ENCODE measurements at places on chromosomes 6 and 20.

GRCh38 chr6:19181211-19181610 lies 656.0 kb upstream of the ID4 start:
- DNase-seq = no peak

DNA sequence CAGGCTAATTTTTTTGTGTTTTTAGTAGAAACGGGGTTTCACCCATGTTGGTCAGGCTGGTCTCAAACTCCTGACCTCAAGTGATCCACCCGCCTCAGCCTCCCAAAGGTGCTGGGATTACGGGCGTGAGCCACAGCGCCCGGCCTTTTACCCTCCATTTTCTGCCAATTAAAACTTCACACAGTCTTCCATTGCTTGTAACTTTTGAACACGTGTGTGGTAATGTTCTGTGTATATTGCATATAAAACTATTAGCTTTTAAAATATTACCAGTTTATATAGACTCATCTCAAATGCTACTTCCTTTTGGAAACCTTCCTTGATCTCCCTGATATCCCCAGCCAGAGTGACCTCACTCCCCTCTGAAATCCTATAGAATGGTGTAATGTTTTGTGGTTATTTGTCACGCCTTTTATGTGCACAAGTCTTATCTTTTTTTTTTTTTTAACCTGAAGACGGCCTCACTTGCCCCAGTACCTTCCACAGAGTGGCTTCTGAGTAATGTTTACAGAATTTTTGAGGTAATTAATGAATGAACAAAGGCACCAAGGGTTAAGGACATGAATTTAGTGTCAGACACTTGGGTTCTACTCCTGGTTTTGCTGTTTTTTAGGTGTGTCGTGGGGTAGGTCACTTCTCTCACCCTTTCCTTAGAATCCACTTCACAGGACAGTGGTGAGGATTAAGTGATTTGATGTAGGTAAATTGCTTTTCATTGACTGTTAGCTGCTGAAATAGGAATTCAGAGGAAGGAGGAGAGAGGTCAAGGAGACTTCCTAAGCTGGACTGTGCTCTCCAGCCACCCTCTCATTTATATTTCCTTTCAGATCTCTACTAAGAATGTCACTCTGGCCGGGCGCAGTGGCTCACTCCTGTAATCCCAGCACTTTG lies 11.2 kb upstream of the MMP24 start:
- peak; percentile 95 for DNase-seq

DNA sequence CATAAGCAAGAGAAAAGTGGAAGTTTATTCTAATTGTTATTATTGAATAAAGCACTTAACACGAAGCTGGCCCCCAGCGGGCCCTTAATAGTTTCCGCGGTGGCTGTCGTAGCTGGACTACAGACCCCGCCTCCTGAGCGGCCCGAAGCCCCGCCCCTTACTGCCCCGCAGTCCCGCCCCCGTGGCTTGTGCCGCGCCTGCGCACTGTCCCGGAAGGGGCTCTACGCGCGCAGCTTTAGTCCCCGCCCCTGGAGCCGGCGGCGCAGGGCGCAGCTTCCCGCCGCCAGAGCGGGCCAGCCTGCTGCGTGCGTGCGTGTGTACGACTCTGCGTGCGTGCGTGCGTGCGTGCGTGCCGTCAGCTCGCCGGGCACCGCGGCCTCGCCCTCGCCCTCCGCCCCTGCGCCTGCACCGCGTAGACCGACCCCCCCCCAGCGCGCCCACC lies at the start of gene VAPB:
TSS of gene VAPB (plus strand) at position 348 of the 442 bp plus-strand sequence. CDS start 231 bp downstream, outside the sequence.
- DNase-seq = peak; percentile 80

DNA sequence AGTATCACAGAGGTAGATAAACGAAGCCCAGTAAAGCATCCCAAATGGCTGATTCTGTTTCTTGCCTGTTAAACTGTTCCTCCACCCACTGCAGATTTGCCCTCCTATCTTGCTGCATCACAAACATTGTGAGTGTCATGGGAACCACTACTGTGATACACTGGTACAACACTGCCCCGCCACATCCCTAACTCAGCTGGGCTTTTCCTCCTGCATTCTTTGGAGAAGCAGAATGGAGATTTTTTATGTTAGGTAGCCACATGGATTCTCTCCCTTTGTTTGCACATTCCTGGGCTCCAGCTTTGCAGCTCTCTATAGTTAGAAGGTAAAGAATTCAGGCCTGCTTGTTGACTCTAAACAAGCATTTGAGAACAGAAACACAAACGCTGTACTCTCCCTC lies 234.1 kb downstream of the TMEM242 start:
- DNase-seq = no peak

- peak; percentile 30 for DNase-seq
Measured at GRCh38 chr6:4055420-4056041, 23.4 kb downstream of the FAM217A start.

GRCh38 chr6:139753198-139753861 lies 378.9 kb upstream of the CITED2 start:
- no peak for DNase-seq

DNA sequence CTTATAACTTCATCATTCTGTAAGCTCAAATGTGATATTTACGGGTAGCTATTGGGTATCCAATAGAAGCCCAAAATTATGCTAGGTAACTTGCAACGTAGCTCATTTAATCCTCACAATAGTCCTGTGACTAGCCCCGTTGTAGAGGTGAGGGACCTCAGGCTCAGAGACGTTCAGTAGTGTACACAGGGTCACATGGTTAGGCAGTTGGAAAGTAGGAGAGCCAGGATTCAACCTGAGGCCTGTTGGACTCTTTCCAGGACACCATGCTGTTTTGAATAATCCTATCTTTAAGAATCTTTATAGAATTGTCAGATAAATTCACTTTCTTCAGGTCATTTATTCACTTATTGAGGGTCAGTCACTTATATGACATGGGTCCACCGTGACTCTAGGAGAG lies 9.2 kb upstream of the ELOVL2 start:
- no peak for DNase-seq
